ENCODE measurements at places on chromosomes 7 and 10.

- DNase-seq, result no peak
Measured at GRCh38 chr10:113335592-113335991, 217.3 kb upstream of the HABP2 start.

GRCh38 chr7:51250512-51250911, 66.1 kb downstream of the COBL start:
- DNase-seq, result no peak

- DNase-seq, result no peak
Measured at GRCh38 chr7:135333200-135333599, 99.6 kb downstream of the STRA8 start.

GRCh38 chr10:3460420-3461128, 288.0 kb upstream of the PITRM1 start:
- no peak for DNase-seq

- no peak for DNase-seq
Measured at GRCh38 chr7:44646176-44646920, 39.9 kb downstream of the OGDH start.

DNA sequence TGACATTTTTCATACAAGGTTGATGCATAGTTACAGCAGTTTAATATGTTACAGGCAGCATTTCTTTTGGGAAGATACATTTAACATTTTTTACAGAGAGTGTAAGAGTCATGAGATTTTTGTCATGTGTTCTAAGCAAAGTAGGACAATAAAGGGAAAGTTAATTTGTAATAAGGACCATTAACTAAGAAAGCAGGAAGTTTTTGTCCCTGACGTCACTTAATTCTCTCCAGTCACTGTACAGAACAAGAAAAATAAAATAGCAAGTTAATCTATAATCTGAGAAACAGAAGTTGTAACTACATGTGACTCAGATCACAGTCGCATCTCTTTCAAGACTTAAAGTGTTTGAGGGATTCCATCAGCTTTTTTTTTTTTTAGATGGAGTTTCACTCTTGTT, 49.5 kb upstream of the CAPZA2 start:
- DNase-seq, result no peak

DNA sequence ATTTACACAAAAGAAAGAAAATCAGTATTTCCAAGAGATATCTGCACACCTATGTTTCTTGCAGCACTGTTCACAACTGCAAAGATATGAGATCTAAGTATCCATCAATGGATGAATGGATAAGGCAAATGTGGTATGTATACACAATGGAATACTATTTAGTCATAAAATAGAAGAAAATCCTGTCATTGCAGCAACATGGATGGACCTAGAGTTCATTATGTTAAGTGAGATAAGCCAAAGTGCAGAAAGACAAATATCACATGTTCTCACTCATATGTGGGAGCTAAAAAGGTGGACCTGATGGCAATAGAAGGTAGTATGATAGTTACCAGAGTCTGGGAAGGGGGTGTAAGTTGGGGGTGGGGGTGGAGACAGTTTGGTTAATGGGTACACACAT, 1171.6 kb downstream of the SORCS1 start:
- no peak for DNase-seq

GRCh38 chr10:80871083-80871482, 333.4 kb downstream of the SH2D4B start:
- DNase-seq, result no peak

DNA sequence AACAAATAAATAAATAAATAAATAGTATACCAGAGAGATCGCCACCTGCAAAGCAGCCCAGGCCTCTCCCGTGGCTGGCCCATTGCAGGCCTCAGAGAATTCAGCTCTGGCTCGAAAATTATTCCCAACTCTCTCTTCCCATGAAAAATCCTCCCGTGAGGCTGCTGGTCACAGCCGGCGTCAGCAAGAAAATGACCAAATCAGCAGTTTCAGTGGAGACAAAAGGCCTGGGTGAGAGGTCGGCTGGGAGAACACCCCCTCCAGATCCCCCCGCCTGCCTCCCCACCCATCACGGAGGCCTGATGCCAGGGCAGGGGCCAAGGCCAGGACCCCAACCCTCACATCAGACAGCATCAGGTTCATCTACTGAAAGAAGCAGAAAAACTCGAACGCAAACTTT, 3.1 kb upstream of the CLIP2 start:
- DNase-seq, result no peak

- DNase-seq, result no peak
Measured at GRCh38 chr10:97759158-97759887, 12.5 kb downstream of the SFRP5 start.

Measured in activated CD8-positive, alpha-beta memory T cell treated with anti-CD3 and anti-CD28 coated beads for 48 hours (primary cell).